Endothelial cell (in vitro differentiated cells): ENCODE measurements at places on chromosomes 3 and 15.
A peak's percentile ranks its signal among the peaks of the same experiment; 100 is the strongest.

GRCh38 chr15:51697163-51697562, 15.9 kb downstream of the SCG3 start:
- DNase-seq = no peak

GRCh38 chr3:189530822-189531221, 100.4 kb upstream of the TP63 start:
- DNase-seq = no peak

DNA sequence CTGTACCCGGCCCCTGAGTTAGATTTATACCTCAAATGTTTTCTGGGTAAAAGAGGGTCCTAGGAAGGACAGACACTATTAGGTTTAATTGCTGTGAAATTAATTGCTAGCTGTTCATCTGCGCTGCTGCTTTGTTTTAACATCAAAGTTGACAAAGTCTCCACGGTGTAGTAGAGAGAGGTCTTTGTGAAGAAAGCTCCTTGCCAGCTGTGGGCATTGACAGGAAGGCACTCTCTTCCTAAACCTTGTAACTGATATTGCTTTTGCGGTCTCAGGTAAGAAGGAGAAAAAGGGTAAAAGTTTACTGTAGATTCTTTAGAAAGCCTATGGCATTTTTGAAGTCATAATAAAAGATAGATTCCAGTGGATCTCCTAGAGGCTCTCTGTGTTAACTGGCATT, 68.1 kb downstream of the PTPRG start:
- DNase-seq = no peak

DNA sequence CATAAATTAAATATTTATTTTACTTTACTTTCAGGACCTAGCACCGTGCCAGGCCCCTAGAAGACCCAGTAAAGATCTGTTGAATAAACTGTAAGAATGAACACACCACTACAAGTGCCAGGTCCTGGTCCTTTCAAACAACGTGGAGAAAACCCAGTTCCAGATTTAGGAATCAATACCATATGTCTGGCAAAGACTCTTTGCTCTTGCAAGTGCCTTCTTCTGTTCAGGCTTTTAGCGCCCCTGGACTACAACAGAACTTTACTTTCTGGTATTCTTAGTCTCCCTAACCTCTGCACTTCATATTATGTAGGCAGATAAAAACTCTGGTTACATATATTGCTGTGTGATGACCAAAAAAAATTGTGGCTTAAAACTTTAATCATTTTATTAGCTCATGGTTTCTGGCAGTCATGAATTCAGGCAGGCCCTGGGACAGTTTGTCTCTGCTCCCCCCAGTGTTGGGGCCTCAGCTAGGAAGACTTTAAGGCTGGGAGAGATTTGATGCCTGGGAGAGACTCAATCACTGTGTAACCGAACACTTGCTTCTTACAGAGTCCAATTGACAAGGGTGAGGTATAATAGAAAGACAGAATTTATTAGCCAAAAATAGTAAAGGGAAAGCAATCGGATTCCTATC, 2.9 kb upstream of the PSMA4 start:
- no peak for DNase-seq

- peak; percentile 13 for DNase-seq
Measured at GRCh38 chr3:25151281-25151902, 276.7 kb upstream of the RARB start.
